ENCODE measurements at places on chromosomes 5 and 9.

GRCh38 chr9:5593904-5594303, 35.0 kb upstream of the RIC1 start:
- no peak for DNase-seq

DNA sequence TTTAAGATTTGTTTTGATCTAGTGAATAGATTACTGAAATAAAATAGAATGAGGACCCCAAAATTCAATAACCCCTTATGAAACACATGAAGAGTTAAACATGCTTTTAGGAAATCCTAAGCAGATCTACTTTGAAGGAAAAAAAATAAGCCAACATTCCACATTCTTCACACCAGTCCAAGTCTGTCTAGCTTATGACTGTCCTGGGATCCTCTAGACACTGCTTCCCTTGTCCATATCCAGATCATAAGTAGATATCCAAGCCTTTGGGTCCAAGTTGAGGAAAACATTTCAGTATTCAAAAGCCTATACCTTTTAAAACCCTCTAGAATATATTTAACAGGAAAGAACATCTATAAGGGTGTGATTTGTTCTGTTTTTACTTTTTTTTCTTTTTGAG, 58.8 kb upstream of the MINAR2 start:
- no peak for DNase-seq

DNA sequence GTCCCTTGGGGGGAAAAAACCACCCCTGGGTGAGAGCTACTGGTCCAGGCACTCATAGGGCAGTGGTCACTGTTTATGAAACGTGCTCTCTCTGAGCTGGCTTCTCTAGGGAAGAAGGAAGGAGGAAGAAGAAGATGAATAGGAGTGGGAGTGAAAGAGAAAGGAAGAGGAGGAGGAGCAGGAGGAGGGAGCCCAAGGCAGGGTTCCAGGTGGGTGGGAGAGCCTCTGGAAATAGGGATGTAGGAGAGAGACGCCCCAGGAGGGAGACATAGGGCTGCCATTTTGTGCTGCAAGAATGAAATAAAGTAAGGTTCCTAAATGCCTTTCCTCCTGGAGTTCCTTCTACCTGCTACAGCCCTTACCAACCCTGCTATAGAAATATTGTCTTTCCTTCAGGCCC, 65.7 kb downstream of the PCDH1 start:
- DNase-seq: no peak

DNA sequence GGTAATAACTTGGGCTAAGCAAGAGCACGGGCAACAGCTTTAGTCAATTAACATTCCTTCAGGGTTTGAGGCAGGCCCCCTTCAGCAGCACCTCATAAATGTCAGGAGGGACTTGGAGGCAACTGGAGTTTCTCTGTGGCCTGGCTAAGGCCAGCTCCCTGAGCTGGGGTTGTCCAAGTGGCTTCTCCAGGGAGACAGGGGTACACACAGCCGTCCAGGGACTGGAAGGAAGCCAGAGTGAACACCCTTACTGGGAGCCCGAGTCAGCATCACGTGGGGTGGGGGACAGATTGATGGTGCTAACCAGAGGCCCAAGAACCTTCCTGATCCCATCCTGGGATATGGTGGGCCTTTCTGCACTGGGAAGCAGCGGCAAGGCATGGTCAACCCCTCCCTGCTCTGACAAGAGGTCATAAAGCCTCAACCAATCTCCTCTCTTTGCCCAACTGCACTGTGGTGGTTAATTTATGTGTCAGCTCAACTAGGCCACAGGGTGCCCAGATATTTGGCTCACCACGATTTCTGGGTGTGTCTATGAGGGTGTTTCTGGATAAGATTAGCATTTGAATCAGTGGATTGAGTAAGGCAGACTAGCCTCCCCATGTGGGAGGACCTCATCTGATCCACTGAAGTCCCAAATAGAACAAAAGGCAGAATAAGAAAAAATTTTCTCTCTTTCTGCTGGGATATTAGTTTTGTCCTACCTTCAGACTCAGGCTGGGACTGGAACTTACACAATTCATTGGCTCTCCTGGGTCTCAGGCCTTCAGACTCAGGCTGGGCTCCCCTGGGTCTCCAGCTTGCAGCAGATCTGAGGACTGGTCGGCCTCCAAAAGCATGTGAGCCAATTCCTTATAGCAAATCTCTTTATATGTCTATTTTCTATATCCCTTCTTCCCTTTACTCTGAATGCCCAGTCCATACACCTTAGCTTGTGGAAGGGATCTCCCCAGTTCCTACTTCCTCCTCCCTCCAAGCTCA, 127.2 kb upstream of the LARP1 start:
- no peak for DNase-seq

DNA sequence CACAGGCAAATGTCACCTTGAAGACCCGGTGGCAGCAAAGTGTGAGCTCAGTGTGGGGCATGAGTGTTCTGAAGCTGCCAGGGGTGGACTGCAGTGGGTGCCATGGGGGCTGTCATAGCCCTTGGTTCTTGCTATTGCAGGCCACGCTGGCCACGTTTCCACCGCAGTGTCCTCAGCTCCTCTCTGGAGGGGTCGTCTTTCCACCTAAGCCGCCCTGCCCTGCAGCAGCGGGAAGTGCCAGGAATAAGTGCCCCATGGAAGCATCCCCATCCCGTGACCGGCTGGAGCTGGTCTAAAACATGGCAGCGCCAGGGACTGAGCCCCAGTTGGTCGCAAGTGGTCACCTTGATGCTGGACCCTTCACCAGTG, 6.9 kb downstream of the OBP2B start:
- DNase-seq: no peak

- no peak for DNase-seq
These were observed 90.6 kb downstream of the RALGPS1 start for GRCh38 chr9:127004946-127005769.

DNA sequence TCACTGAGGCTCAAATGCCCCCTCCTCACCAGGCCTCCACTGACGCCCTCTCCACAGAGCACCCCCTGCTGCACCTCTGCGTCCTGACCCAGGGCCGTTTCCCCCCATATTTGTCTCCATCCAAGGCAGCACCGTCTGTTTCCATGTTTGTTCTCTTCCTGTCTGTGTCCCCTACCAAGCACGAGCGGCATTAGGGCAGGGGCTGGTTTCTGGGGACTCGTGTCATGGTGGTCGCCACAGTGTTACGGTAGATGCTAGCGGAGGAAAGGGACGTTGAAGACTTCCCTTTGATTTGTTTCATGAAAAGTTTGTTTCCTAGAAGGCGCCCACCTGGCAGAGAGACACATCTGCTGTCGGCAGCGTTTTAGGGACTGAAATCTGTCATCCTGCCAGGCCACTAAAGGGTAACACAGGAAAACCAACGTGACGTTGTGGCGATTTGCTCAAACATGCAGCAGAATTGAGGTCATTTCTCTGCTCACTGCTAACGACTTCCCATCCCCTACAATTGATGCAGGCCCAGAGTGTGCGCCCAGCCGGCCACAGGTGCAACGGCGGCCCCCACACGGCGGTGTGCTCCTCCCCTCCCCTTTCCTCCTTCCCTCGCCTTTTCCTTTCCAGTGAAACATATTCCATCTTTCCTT, 79.3 kb upstream of the IRX4 start:
- no peak for DNase-seq

DNA sequence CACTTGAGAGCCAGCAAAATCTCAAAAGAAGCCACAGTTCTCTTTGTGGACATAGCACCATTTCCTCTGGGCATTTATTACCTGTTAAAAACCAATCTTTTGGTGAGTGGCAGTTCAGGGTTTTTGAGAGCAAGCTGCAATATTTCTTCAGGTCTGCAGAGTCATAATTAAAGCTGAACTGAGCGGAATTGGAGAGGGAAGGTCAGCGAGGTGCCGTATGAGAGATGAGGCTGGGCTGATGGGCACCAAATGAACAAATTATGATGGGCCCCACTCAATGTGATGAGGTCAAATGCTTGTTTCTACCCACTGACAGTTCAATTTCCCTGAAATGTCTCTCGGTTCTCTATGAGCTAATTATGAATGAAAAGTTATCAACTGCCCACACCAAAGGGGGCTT, 231.9 kb downstream of the AP3B1 start:
- no peak for DNase-seq

GRCh38 chr5:60634051-60634450, 65.9 kb downstream of the DEPDC1B start:
- peak; percentile 85 for DNase-seq

DNA sequence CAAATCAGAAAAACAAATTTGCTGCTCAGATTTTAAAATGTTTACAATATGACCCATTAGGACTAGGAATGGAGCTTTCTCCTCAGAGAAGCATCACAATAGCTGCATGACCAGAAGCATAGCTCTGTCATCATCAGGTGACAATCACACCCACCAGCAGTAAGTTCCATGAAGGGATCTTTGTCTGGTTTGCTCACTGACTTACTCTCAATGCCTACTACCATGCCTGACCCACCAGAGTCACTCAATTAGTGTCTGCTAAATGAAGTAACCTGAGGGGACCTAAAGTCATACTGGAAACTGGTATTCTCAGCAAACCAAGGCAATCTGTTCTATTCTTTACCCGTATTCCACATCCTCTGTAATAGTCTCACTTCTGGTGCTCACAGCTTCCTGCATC, 7.7 kb downstream of the ERMP1 start:
- no peak for DNase-seq

GRCh38 chr9:128553728-128554127, 1.3 kb downstream of the SPTAN1 start:
- DNase-seq: no peak

DNA sequence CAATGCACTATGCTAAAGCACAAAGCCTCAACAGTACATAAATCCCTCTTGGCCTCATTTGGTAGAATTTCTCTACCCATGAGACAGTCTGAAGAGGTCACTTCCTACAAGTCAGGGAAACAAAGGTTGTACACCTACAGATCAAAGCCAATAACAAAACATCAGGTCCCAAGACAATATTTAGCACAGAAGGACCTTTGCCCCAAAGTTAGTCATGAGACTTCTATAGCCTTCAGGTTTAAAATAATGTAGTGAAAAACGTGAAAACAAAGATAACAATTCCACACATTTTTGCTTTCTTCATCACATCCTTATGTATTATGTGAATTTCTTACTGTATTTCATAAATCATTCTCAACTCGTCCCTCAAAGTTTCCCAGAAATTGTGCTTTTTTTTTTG, 15.8 kb downstream of the AFF4 start:
- no peak for DNase-seq

DNA sequence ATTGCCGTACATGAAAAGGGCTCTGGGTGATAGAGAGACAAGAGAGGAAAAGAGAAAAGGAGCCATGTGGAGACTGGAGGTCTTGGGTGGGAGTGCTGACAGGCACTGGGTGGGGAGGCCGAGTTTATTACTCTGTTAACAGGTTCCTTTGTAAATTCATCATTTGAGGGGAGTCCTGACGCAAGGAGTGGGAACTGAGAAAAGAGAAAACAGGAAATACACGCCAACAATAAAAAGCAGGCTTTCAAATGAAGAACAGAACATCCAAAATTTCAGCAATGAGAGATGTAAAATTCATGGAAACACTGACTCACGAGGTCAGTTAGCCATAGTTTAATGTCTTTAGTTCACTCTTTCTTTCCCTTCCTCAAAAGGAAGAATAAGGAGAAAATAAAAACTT, 342.8 kb downstream of the TMEM167A start:
- DNase-seq: no peak

GRCh38 chr5:139214646-139215045, 16.5 kb upstream of the SIL1 start:
- no peak for DNase-seq
